ENCODE measurements at places on chromosomes 12 and 14.

DNA sequence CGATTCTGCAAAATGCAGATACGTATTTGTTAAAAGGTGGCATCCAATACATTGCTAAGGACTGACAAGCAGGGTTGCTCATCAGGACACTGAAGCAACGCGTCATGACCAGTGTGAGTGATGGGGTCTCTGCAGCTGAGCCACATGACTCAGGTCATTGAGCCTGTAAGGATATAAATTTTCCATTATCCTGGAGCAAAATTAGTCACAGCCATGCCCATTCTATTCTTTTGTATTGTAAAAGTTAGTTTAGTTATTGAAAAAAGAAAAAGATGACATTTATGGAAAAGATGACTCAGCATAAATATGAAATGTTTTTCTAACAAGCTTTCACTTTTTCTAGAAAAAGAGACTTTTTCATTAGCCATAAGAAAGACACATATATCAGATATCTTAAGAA lies 268.0 kb upstream of the TMEM132C start:
- no peak for DNase-seq

DNA sequence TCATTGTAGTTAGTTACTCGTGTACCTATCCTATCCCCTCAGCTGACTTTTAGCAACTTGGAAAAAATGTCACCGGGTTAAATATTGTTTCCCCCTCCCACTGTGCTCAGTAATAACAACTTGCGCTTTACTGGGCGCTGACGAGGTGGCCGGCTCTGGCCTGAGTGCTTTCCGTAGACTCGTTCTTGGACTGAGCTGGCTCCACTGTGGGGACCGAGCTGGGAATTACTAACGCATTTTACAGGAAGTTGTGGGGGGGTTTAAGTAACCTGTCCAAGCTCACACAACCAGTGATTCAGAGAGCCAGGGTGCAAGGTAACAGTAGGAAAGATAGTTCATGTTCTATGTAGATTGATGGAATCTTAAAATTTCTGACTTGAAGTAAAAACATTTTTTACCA lies 82.5 kb upstream of the KICS2 start:
- DNase-seq, result no peak

GRCh38 chr14:20667957-20668356 lies 16.4 kb upstream of the RNASE4 start:
- no peak for DNase-seq

- DNase-seq, result no peak
Measured at GRCh38 chr12:15276088-15276698, 46.1 kb upstream of the PTPRO start.

DNA sequence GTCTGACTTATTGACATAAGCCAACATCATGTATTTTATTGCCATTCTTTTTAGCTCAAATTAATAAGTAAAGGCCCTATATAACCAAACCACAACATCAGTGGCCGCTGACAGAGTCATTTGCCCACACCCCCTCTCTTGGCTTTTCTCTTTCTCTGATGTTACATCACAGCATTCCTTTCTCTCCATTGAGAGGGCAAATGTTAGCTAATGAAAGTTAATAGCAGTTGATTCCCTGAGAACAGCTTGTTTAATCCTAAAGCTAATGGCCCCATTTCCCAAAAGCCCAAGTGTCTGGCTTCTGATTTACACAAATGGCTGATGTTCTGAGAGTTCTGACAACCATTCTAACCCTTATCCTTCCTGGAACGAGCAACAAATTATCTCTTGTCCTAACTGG lies 308.8 kb downstream of the SNAPC1 start:
- no peak for DNase-seq

DNA sequence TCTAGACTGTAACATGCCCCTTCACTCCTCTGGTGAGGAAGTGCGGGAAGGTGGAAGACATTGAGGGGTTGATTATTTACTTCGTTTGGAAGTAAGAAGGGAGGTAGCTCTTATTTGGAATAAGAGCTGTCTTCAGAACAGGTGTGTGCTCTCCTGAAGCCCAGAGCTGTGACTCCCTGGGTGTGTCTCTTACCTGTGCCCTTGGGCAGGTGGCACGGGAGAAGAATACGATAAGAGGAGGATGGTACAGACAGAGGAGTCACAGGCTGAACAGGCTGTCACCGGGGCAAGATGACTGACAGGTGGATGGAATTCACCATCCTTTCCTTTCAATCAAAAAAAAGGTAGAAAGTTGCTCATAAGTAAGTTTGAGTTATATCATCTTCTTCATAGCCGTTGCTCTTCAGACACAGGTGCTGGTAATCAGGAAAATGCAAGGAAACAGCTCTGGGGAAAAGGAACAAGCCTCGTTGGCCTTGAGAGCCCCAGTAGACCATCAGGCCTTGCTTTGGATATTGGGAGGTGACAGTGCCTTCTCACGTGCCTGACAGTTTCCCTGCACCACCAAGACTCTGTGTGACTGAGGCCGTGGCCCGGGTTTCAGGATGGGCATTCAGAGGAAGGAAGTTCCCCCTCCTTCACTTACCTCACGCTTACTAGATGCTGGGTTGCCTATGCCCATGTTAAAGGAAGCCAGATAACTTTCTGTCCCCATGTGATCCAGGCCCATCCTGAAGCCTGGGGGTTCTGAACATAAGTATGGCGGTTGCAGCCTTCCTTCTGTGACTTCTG lies 120.4 kb downstream of the ETV6 start:
- no peak for DNase-seq

Measured in stimulated activated CD8-positive, alpha-beta memory T cell treated with anti-CD3 and anti-CD28 coated beads, Interleukin-4, amount 100 ng/mL, for 4 hours (primary cell).